ENCODE measurements at places on chromosomes 4 and X.

DNA sequence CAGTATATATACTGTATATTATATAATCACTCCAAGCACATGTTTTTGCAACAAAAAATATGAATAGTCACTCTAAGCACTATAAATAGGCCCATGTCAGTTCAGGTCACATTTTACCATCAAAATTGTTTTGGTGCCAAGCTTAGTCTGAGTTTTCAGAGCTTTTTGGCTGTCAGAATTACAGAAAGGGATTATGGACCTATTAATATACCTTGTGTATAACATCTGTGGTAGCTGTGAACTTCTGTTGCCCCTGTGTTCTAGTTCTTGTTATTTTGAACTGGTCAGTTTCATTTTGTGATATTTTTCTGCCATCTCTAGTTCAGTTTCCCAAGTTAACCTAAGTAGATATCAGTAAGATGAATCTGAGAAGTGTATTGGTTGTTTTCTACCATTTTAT lies 22.9 kb downstream of the EXOC1 start:
- no peak for DNase-seq

DNA sequence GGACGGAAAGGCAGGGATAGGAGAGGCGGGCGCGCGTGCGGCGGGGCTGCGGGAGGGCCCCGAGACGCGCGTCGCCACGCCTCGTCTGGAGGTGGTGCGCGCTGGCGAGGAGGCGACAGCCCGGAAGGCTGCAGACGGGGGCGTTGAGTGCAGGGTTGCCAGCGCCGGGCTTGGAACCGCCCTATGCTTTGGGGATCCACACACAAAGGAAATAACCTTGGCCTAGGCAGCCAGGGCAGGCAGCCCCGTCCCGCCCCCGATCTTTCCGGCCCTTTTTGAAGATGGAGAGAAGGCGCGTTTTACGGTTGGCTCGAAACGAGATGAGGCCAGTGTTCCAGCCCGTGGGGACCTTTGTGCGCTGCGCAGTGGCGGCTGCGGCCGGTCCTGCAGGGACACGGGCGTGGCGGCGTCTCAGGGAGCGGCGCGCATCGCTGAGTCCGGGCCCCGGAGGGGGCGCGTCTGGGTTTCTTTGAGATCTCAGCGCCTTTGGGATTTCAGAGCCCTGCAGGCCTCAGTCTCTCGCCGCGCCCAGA lies 50.8 kb upstream of the TRIM2 start:
- peak; percentile 80 for DNase-seq

DNA sequence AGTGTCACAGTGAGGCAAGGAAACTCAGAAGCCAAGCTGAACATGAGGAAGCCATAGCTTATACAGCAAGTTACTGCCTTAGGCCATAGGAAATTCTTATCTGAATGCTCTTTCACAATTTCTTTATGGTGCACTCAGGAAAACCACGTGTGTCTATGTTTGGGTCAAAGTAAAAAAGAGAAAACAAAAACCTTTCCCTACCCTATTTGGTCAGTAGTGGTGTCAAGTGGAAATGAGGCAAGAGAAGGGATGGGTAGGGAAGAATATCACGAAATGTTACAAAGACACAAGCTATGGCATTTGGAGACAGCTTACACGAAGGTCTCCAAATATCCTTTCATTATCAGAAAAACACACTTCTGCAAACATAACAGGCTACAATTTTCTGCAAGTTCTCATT lies 83.4 kb upstream of the INPP4B start:
- no peak for DNase-seq

- no peak for DNase-seq
Observed at GRCh38 chrX:39418731-39419638, 617.7 kb downstream of the MID1IP1 start.

- DNase-seq: no peak
Observed at GRCh38 chr4:121053601-121054143, 18.7 kb downstream of the NDNF start.

- no peak for DNase-seq
Observed at GRCh38 chr4:164725066-164725465, 28.9 kb upstream of the SMIM31 start.

GRCh38 chr4:17511509-17511949 lies 361 bp downstream of the QDPR start:
- DNase-seq: peak; percentile 41

- DNase-seq: no peak
Observed at GRCh38 chr4:179292468-179292867, 1850.2 kb upstream of the AGA start.

DNA sequence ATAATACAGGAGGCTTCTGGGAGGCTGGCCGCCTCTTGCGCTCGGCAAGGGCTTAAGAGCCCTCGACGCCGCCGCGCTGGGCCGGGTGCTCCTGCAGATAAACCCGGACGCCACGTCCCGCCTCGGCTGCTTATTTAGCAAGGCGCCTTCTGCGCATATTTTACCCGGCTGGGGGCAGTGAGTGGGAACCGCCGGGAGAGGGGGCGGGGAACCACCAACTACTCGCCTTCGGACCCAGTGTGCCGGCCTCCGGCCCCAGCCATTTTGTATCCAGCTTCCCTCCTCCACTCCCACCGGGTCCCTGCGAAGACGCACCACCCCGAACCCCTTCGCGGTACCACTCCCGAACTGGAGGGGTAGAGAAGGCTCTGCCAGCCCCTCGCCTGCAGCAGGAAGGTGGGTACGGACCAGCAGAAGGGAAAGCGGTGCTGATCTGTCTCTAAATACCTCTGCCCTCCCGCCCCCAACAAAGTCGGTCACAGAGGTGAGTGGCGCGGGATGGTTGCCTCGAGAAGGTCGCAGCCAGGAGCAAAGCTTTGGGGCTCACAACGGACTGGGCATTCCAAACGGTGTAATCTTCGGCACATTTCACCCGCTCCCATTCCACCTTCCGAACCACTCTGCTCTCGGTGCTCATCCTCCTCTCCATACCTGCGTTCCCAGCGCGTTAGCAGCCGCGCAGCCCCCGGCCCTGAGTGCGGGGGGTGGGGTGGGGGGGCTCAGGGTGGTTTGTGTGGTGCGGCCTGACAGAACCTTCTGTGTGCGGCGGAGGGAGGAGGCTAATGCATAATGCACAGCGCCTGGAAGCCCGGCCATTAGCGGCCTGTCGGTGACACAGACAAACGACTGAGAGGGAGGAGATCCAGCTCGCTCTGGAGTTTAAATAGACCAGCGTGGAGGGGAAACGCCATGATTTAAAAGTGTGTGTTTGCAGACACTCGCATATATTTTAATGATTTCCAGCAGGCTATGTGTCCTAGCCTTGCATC lies 4.9 kb upstream of the BCOR start:
- no peak for DNase-seq

- no peak for DNase-seq
Observed at GRCh38 chr4:172986114-172986513, 182.5 kb upstream of the GALNT7 start.

GRCh38 chr4:55183926-55184599 lies 58.7 kb upstream of the KDR start:
- DNase-seq: no peak

DNA sequence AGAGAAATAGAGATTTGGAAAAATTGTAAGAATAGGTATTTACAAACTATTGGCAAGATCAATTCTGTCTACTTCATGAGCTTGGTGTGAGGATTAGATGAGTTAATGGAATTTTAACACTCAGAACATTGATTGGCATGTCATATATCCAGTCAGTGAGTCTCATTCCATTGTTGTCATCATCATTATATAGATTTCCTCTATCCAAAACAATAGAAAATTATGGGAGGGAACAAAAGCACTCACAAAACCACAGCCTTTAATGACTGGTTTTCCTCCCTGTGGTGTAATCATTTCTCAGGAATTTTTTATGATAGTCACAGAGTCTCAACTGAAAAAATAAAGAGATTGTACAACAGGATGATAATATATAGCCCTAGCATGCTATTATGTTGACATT lies 21.1 kb downstream of the KLHL5 start:
- DNase-seq: no peak

DNA sequence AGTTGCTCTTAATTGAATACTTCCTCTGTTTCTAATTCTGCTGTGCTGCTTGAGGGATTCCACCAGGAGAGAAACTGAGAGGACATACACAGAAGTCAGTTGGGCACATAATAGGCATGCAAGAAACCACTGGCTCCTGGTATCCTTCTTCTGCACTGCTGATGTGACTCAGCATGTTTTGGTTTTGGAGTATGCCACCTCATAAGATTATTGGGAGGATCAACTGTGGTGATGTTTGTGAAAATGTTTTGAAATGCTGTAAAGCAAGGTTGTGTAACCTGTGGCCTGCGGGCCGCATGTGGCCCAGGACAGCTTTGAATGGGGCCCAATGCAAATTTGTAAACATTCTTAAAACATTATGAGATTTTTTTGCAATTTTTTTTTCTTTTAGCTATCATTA lies 119.6 kb downstream of the GATB start:
- DNase-seq: no peak

DNA sequence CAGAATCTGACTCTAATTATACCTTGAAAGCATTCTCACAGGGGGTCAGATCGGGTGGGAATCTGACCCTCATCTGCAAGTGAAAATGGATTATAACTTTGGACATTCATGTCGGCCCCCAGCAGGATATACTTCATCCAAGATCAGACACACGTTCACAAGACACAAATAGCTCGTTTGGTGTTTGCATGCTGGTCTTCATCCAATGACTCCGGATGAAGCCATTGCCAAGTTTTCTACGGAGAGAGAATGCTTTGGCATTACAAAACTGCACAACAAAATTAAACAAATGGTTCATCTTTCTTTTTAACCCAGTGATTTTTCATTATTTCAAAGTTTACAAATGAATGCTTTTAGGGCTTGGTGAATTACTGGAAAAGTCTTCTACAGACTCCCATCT lies 105.5 kb downstream of the MID1 start:
- DNase-seq: no peak

DNA sequence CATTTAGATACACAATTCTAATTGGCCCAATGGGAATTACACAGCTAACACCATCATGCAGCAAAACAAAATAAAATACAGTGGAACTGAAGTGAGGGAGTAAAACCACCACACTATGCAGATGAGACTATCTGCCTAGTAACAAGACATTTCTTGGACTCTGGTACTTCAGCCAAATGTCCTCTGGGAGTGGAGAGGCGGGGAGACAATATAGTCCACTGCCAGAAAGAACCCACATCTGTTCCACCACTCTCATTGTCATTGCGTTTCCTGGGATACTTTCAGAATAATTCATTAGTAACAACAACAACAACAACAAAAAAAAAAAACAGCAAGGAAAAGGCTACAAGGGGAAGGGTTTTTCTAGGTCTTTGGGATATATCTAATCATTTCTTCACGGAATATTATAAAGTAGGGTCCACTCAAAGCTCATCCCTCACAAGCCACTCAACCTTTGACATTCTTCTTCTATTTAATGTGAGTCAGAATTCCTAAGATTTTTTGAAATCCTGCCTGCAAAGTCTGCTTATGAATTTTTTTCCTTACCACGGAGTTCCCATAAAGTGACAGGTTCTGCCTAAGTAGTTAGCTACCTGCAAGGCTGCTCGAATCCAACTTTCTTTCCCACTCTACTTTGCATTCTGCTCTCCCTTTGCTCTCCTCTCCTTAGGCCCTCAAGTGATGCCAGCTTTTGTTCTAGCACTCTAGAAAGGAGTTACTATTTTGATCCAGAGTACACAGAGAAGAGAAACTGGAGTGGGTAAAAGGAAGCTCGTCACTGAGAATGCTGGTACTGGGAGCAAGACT lies 254.6 kb downstream of the CHIC1 start:
- DNase-seq: no peak

DNA sequence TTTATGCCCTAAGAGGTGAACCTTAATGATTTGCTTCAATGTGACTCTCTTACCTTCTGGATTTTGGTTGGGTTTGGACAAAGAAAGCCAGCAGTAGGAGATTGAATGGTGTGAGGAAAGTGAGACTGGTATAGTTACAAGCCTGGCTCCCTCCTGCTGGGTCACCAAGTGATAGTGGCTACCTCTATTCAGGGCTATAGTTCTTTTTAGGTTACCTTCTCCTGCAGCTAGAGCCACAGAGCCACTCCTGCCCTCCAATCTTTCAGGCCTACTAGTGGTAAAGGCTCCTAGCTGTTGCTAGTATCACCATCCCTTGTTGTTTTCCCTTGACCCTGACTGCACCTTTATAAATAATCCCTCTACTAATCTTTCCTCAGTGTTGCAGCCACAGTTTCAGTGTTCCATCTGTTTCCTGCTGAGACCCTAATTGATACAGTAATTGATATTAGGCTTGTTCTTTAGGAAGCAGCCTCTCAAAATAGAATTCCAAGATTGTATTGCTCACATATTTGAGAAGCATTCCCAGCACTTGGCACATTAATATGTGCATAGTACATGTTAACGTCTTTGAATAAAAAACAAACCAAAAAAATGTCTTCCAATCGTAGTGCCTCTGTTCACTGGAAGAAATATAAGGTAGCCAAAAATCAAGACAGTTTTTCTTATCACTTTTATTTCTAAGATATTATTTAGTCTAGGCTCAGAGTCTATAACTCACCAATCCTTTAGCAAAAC lies 82.3 kb downstream of the SRPX start:
- no peak for DNase-seq

GRCh38 chr4:100504086-100504874 lies 13.5 kb downstream of the EMCN start:
- no peak for DNase-seq

DNA sequence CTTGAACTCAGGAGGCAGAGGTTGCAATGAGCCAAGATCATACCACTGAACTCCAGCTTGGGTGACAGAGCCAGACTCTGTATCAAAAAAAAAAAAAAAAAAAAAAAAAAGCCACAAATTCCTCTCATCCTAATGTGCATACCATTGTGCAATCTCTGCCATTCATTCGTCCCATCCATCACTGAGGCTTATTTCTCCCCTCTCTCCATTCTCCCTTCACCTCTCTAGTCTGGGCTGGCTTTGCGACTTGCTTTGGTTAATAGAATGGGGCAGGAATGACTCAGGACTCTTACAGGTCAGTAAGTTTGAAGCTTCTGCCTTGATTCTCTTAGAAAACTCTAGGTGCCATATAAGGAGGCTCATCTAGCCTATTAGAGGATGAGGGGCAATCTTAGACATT lies 60.3 kb upstream of the DDX3X start:
- DNase-seq: no peak

- DNase-seq: no peak
Observed at GRCh38 chrX:152861826-152862225, 31.0 kb downstream of the NSDHL start.

DNA sequence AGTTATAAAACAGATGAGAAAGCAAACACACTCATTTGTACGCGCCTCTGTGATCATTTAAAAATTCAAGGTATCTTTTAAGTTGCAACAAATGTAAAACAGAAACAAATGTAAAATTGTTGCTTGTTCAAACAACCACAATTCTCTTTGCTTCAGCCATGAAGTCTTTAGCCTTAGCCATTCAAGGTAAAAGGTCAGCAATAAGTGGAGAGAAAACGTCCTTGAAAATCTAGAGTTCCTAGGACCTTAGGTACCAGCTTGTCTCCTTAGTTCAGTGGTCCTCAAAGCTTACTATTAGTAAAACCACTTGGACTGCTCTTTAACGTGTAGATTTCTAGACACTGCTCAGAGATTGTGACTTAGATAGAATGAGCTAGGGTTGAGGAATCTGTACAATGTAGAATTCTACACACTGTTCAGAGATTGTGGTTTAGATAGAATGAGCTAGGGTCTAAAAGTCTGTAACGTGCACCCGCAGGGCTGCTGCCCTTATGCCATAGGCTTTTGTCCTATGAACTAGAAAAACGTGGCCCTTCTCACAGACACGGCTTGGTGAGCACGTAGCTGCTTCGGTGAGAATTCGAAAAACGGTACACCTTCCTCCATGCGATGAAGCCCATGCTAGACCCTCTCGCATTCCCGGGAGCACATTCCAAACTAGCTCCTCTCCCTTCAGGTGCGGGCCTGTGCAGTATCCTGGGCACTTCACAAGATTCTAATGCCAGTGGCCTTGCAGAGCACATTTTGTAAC lies 1.7 kb downstream of the PLAC8 start:
- DNase-seq: no peak

- DNase-seq: no peak
Observed at GRCh38 chr4:182533964-182534363, 290.8 kb downstream of the TENM3 start.
